ENCODE measurements at places on chromosomes 6 and 20. TPM values are rescaled to one million over a fixed set of nuclear protein-coding genes. Genes with fewer than 3 reads are reported as not detected.

DNA sequence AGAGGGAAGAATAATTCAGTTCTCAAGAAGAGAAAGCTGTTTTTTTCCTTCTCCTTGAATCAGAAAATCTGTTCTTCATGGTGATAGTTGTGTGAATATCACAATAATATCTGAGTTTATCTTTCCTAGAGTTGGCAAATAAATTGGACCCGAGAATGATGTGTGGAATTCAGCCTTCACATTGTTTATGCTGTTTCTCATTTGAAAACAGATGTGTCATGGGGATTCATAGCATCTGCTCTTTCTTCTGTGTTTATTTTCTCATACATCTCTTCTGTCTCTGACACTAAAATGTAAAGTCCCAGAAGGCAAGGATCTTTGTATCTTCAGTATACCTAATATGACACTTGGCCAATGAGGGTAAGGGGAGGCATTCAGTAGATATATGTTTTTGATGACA lies 103.6 kb upstream of the SGK1 start:
- DNase-seq, result no peak

DNA sequence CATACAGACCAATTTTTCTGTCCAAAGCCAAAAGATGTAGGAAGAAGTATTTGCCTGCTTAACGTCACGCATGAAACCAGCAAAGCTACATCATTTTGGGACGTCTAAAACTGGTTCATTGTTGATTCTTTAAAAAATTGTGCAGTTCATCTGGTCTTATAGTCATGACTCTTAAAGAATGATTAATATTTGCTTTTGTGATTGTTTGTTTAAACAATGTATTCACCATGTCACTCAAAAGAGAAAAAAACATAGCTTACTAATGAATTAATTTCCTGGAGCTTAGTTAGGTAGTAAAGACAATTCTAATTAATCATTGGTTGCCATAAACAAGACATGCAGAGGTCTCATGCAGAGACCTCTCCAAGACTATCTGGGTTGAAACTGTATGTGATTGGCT lies 157.3 kb downstream of the RPS12 start:
- DNase-seq, result no peak

GRCh38 chr6:11366183-11366933 lies 133.9 kb upstream of the NEDD9 start:
- DNase-seq, result no peak

GRCh38 chr6:148472171-148473105 lies 129.8 kb downstream of the SASH1 start:
- DNase-seq, result no peak

DNA sequence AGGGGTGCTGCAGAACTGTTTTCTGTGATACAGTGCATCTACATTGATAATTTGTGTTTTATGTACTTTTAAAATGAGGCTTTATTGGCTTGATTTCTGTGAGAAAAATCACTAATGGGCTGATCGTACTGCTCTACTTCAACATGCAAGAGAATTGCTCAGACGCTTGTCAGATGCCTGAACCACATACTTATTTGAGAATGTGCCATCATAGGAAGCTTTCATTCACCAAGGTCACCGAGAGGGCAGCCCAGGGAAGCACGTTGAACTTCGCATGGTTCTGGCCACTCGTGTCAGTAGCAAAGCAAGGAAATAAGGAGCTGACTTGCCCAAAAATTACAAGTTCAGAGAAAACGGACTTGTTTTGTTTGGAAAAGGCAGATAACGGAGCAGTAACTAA lies 168.5 kb upstream of the AKAP12 start:
- no peak for DNase-seq

DNA sequence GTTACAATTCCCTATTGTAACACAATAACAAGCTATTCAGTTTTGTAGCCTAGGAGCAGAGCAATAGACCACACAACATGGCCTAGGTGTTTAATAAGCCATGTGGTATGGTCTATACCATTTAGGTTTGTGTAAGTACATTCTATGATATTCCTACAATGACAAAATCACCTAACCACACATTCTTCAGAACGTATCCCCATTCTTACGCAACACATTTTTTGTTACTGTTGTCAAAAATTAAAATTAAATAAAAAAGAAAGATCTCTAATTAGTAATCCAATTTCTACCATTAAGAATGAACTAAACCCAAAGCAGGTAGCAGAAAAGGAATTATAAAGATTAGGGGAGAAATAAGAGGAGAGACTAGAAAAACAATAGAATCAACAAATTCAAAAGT lies 44.0 kb downstream of the RANBP9 start:
- DNase-seq, result no peak

GRCh38 chr6:43812850-43813578 lies 43.0 kb downstream of the VEGFA start:
- DNase-seq, result peak; percentile 68

DNA sequence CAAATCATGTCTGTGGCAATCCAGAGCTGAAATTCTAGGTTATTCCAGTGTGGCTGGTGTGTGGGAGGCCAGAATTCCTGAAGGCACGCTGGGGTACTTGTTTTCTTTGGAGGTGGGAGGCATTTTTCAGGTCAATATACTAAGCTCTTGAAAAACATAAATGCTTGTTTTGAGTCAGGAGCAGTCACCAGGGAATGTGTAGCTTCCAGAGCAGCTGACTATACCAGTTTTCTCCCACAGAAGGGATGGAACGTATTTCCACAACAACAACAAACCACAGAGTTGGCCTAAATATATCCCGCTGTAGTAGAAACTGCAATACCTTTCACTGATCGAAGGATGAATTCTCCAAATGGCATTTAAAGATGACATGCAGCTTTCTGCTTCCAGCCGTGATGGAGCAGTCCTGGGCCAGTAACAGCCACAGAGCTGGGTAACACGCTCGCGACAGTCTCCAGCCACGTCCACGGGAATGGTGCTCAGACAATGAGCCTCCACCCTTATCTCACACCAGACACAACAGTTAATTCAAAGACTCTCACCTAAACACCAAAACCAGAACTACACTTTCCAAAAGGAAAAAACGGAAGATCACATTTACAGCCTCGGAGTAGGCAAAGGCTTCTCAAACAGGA lies 23.2 kb downstream of the CHRNA4 start:
- no peak for DNase-seq

- no peak for DNase-seq
These were observed 48.9 kb upstream of the TFAP2A start for GRCh38 chr6:10463491-10464481.

DNA sequence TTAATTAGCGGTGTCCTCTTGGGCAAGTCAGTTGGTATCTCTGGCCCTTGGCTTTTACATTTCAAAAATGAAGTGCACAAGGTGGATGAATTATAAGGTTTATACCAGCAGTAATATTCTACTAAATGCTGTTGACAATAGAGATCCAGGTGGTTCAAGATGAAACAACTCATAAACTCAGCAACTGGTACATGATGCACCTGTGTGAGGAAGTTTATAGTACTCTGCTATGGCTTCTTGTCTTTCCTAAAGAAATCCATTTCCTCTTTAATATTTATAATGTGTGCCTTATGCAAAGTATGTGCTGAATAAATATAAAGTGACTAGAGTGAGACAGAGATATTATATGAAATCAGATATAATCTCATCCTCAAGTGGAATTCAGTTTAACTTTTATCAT lies 48.5 kb downstream of the ADGRG6 start:
- DNase-seq, result no peak

DNA sequence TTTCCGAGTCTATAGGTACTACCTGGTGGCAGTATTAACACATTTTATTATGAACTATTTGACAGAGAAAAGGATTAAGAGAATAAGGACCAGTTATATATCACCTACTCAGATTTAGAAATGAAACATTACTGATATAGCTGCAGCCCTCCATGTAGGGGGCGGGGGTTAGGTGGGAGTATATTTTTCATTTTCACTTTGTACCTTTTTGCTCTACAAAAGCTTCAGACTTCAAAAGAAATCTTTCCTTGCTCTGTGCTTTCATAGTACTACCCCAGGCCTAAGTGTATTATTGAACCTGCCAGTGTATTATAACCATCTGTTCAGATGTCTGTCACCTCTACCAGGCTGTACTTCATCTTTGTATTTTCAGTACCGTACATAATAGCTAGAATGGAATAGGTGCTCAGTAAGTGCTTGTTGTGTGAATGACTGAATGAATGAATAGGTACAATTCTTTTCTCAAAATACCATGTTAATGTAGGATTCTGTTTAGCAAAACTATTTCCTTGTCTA lies 43.0 kb downstream of the CDKAL1 start:
- DNase-seq, result no peak

DNA sequence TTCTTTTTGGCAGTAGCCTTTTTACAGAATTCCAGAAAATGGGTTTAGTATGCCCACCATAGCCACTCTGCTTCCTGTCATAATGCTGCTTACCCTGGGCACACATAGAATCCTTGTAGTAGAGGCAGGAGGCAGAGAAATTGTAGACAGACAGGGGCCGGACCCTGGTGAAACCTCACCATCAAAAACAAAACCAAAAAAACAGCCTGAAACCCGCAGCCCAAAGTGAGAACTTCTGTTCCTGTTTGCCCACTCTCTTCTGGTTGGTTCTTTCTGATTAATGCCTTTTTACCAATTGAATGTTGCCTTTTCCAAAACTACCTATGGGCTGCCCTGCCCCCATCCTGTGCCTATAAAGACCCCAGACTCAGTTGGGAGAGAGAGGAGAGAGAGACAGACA lies 188.2 kb downstream of the CDKAL1 start:
- no peak for DNase-seq

DNA sequence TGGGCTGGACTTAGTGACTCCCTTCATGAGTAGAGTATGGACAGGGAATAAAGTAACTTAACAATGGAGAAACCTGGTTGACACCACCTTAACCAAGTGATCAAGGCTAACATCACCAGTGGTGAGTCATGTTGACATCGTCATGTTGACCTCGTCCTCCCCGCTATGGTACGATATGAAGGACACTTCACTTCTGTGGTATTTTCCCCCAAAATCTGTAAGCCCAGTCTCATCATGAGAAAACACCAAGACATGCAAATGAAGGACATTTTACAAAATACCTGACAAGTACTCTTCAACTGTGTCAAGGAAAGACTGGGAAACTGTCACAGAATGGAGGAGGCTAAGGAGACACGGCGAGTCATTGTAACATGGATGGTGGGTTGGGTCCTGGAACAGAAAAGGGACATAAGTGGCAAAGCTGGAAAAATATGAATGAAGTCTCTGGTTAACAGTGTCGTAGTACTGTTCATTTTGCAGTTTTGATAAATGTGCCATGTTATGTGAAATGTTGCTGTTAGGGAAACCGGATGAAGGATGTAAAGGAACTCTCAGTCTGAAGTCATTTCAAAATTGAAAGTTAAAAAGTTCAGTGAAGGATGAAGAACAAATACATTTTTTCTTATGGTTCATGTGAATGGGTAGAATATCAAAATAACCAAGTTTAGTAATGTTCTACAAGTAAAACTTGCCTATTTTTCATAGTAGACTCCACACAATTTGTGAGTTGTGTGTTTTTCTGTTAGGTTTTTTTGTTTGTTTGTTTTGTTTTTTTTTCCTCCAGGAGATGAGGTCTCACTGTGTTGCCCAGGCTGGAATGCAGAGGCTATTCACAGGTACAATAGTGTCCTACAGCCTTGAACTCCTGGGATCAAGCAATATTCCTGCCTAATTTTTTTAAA lies 247.5 kb downstream of the TMEM242 start:
- DNase-seq, result no peak

DNA sequence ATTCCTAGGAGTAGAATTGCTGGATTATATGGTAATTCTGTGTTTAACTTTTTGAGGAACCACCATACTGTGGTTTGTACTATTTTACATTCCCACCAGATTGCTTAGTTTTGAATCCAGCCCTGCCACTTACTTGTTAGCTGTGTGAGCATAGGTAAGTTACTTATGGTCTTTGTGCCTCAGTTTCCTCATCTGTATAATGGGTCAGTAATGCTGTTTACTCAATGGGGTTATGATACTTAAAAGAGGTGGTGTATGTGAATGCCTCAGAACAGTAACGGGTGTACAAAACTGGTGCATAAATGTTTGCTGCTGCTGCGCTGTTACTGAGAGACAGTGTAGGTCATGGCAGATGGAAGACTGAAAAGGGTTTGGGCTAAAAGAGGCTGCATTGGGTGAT lies 239.3 kb downstream of the NRN1 start:
- no peak for DNase-seq

GRCh38 chr6:44925100-44925739 lies 402.9 kb upstream of the RUNX2 start:
- no peak for DNase-seq

DNA sequence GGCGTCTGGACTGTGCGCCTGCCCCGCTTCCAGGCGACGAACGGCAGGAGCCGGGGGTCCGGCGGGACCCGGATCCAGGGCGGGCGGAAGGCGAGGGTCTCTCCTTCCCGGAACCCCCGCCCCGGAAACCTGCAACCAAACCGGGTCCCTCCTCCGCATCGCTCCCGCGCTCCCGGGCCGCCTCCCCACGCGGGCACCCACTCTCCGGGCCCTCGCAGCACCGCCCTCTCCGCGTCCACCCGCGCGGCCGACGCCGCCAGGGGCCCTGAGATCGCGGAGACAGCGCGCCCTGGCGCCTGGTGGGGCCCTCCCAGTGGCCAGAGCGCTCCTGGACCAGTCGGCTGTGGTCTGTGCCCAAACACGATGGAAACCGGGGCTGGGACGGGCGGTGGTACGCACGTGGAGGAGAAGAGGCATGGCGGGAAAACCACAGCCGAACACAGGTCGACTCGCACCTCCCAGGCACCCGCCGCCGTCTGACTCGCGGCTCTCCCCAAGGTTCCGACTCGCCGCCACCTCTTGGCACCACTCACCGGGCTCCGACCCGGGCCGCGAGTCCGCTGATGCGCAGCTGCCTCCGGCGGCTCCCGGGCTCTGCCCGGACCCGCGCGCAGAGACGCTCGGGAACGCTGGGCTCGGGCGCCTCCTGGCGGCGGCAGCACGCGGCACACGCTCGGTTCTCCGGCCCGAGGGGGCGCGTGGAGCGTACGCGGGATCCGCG lies 7.9 kb downstream of the NKX2-2 start:
- DNase-seq, result no peak

- DNase-seq, result no peak
These were observed 11.9 kb upstream of the DHX35 start for GRCh38 chr20:38950254-38950653.

- DNase-seq, result no peak
These were observed 13.9 kb downstream of the CCN2 start for GRCh38 chr6:131937226-131937625.

DNA sequence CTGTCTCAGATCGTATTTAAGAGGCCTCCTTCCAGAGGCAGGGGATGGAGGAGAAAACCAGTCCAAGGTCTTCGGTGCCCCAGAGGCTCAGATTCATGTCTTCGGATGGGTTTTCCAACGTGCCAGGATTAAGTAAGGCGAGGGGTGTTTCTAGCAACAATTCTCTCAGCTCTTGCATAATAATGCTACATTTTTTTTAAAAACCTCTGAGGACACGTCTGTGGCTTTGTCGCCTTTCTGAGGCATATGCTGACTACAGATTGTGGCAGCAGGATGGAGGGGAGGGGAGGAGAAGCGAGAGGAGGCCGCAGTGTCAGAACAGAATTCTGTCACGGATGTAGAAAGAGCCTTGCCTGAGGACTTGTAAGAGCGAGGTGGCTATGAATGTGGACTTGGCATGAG lies 17.7 kb upstream of the CCDC167 start:
- DNase-seq, result no peak

GRCh38 chr6:46366190-46366900 lies 124.9 kb downstream of the RCAN2 start:
- no peak for DNase-seq

GRCh38 chr20:23244156-23244915 lies 106.3 kb upstream of the NXT1 start:
- DNase-seq, result no peak

Gene DEK
- total RNA-seq, result 129 TPM

Gene CCDC28A
- total RNA-seq, result 12.5 TPM

Gene SPATA25
- total RNA-seq, result 2.1 TPM

Gene PEX7
- 3.9 TPM for total RNA-seq

Gene RTEL1
- total RNA-seq, result 16.7 TPM

Gene MAP1LC3A
- total RNA-seq, result 0.10 TPM

Gene KCNQ2
- not detected for total RNA-seq

Gene SLC17A2
- not detected for total RNA-seq

Gene SEL1L2
- not detected for total RNA-seq
